ENCODE measurements at places on chromosomes 16 and 17.

DNA sequence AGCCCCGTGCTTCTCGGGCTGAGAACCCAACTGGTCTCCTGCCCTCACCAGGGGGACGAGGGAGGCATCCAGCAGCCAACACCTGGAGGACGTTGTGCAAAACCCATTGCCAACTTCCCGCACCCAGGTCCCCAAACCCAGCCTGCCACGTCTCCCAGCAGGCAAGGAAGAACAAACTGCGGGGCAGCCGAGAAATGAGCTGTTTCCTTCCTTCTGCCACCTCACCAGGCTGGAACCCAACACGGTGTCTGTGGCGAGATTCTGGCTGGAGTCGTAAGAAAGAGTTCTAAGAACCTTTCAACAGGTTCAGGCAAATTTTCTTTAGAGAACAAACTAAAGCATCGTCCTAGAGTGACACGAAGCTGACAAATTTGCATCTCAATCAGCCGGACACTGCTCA is 3.6 kb downstream of the SLC43A2 start:
- DNase-seq = no peak
- peaks cover 32% of the 10 kb centered on the region for H3K27me3 ChIP-seq
- H3K27ac ChIP-seq = no peak overlapping the region
- no peaks in the 10 kb centered on the region for H3K36me3 ChIP-seq

- H3K27me3 ChIP-seq = peaks cover 8% of the 10 kb centered on the region
- no peaks in the 10 kb centered on the region for H3K36me3 ChIP-seq
- no peak overlapping the region for H3K27ac ChIP-seq
- no peak for DNase-seq
- no peak overlapping the region for H3K4me3 ChIP-seq
- H3K4me1 ChIP-seq = no peaks in the 10 kb centered on the region
Observed at GRCh38 chr17:6509921-6510320, 46.4 kb downstream of the PITPNM3 start.

DNA sequence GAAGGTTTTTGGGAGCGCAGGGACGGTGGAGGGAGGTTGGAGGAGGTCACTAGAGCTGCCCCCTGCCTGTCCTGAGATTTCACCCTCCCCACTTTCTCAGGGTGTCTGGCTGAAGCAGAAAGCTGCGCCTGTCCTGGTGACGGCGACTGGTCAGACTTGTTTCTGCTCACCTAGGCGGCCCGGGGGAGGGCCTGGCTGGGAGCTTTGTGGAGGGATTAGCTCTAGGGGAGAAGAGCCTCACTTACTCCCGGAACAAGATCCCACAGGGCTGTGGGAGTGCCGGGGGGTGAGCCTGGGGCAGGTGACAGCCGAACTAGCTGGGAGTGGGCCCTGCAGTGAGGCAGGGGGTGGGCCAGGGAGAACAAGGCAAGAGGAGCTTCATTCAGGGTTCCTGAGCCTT is 11.5 kb downstream of the NHERF1 start:
- no peak for DNase-seq
- peaks cover 16% of the 10 kb centered on the region for H3K36me3 ChIP-seq
- H3K27me3 ChIP-seq = no peaks in the 10 kb centered on the region
- peak overlapping the region; percentile 41 for H3K27ac ChIP-seq
- peaks cover 47% of the 10 kb centered on the region for H3K4me1 ChIP-seq
- peak overlapping the region; percentile 74 for H3K4me3 ChIP-seq

DNA sequence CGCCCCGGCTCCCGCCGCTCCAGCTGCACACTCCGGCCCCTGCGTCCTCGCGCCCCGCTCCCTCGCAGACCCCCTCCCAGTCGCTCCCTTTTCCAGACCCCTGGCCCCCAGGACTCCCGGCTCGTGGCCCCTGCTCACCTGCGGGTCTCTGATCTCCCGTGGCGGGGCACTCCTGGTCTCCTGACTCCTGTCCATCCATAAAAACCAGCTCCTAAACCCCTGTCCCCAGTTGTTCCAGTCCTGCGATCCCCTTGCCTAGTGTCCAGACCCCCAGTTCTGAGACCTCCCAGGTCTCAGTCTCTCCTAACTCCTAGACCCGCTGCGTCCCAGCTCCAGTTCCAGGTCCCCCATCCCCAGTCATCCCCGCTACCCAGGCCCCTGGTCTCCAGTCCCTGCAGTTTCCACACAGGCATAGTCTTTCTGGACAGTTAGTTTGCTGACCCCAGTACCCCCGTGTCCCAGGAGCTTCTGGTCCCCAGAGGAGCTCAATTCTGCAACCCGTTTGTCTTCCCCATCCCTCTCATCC is 379 bp downstream of the SNX29 start:
- no peak for DNase-seq
- no peaks in the 10 kb centered on the region for H3K36me3 ChIP-seq

DNA sequence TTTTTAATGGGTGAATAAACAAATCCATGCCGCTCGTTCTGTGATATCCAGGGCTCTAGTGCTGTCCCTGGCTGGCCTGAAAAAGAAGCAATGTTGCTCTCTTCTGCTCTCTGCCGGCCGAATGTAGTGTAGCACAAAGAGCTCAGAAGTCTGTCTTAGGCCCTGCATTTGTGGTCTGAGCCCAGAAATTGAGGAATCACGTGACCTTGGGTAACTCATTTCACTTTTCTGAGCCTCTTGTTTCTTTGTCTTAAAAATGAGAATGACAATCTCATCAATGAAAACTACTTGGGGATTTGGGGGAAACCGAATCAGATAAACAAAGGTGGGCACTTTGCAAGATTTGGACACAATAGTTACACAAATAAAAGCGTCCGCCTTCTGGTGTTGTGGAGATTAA is 381.6 kb upstream of the ASIC2 start:
- no peaks in the 10 kb centered on the region for H3K4me1 ChIP-seq
- H3K4me3 ChIP-seq = no peak overlapping the region
- peaks cover 16% of the 10 kb centered on the region for H3K27me3 ChIP-seq
- H3K27ac ChIP-seq = no peak overlapping the region
- DNase-seq = peak; percentile 17

GRCh38 chr17:6592173-6592572 is 35.8 kb upstream of the PITPNM3 start:
- no peaks in the 10 kb centered on the region for H3K27me3 ChIP-seq
- peaks cover 3% of the 10 kb centered on the region for H3K4me1 ChIP-seq
- H3K27ac ChIP-seq = no peak overlapping the region
- no peak overlapping the region for H3K4me3 ChIP-seq
- DNase-seq = no peak

- no peak overlapping the region for H3K4me3 ChIP-seq
- H3K36me3 ChIP-seq = no peaks in the 10 kb centered on the region
- peaks cover 9% of the 10 kb centered on the region for H3K27me3 ChIP-seq
- no peak overlapping the region for H3K27ac ChIP-seq
- DNase-seq = no peak
- no peaks in the 10 kb centered on the region for H3K4me1 ChIP-seq
Observed at GRCh38 chr17:8692916-8693315, 51.7 kb downstream of the CCDC42 start.

DNA sequence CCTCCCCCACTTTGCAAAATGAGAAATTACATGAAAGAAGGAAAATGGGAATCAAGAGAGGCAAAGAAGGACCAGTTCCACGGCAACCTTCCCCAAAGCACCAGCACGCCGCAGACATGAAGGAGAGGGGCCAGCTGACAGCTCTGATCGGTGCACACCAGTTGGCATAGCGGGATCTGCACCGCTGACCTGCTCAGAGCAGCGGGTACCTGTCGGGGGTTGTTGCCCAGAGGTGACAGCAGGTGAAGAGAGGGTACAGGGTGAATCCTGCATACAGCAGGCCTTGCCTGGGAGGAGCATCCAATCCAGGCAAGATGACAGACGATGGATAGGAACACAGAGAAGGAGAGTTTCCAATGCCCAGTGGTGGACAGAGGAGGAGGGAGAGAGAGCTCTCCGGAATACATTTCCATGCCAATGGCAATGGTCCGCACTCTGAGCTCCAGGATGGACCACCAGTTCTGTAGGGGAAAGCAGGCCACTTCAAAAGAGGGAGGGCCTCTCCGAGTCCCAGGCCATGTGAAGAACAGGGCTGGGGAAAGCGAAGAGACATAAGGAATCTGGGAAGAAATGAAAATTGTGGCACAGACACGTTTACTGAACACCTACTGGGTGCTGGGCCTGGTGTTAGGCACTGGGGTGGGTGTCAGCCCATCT is 24.0 kb downstream of the CEP295NL start:
- peak overlapping the region; percentile 62 for H3K27ac ChIP-seq
- H3K4me3 ChIP-seq = peak overlapping the region; percentile 65
- peaks cover 17% of the 10 kb centered on the region for H3K27me3 ChIP-seq
- H3K36me3 ChIP-seq = no peaks in the 10 kb centered on the region

DNA sequence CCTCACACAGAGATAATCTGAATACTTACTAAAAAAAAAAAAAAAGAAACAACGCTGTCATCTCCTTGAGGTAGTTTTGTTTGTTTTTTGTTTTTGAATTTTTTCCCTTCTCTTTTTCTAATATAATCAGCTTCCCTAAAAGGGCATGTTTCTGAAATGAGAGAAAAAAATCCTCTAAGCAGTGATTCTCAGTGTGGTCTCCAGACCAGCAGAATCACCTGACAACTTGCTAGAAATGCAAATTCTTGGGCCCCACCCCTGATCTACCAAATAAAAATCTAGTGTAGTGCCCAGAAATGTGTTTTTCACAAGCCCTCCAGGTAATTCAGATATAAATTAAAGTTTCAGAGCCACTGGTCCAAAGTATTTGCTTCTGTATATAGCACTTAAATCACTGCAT is 65.4 kb downstream of the SSH2 start:
- no peaks in the 10 kb centered on the region for H3K27me3 ChIP-seq
- H3K27ac ChIP-seq = no peak overlapping the region
- DNase-seq = no peak

- no peak overlapping the region for H3K27ac ChIP-seq
- H3K27me3 ChIP-seq = no peaks in the 10 kb centered on the region
- peaks cover 8% of the 10 kb centered on the region for H3K4me1 ChIP-seq
- no peak overlapping the region for H3K4me3 ChIP-seq
- peaks cover 44% of the 10 kb centered on the region for H3K36me3 ChIP-seq
Observed at GRCh38 chr16:4882000-4882632, 34.8 kb downstream of the UBN1 start.

DNA sequence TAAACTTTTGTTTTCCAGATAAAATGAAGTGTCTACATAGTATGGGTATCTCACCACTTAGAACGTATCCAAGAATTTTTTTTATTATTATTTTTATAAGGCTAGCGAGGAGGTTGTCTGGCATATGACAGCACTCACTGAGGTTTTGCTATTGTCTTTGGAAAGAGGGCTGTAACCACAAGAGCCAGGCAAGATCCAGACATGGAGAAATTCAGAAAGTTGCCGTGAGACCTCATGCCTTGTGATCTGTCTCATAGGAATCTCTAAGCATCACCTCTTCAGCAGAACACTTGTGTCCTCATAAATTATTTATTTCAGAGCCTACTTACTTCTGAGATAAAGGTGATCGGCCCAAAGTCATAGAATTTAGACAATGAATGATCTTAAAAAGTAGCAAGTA is 410.8 kb downstream of the CDH11 start:
- no peaks in the 10 kb centered on the region for H3K36me3 ChIP-seq
- no peak overlapping the region for H3K4me3 ChIP-seq
- no peak for DNase-seq
- H3K27me3 ChIP-seq = no peaks in the 10 kb centered on the region
- H3K4me1 ChIP-seq = no peaks in the 10 kb centered on the region

GRCh38 chr17:50322271-50322670 is 23.7 kb upstream of the XYLT2 start:
- peaks cover 10% of the 10 kb centered on the region for H3K4me1 ChIP-seq
- H3K4me3 ChIP-seq = no peak overlapping the region
- DNase-seq = no peak
- H3K27me3 ChIP-seq = no peaks in the 10 kb centered on the region
- H3K36me3 ChIP-seq = no peaks in the 10 kb centered on the region
- H3K27ac ChIP-seq = no peak overlapping the region

Data from T-helper 2 cell treated with Interferon-gamma antibody and Interleukin-4, amounts not matched to agents 5 μg/mL and 100 μg/mL, for 36 hours (primary cell).